Articular chondrocyte of knee joint (primary cell): ENCODE measurements at places on chromosomes 3 and 15. TPM values are rescaled to one million over a fixed set of nuclear protein-coding genes. Genes with fewer than 3 reads are reported as not detected.

The GCSAM gene
- total RNA-seq, result not detected in 2 replicates

The GPR160 gene
- total RNA-seq, result 0.26 and 0.65 TPM in 2 replicates

The KBTBD12 gene
- under 0.01 TPM in 1 of 2 replicates, not detected in the other for total RNA-seq

The DUOX1 gene
- under 0.01 and 0.13 TPM in 2 replicates for total RNA-seq

The PXYLP1 gene
- 32.7 and 41.7 TPM in 2 replicates for total RNA-seq

The NBEAL2 gene
- total RNA-seq, result 2.7 and 3.7 TPM in 2 replicates

The MYO5C gene
- 0.52 and 1.2 TPM in 2 replicates for total RNA-seq

The FBXW12 gene
- total RNA-seq, result not detected in 2 replicates

The SERINC4 gene
- total RNA-seq, result 0.13 TPM in 1 of 2 replicates, not detected in the other

The MAGEL2 gene
- total RNA-seq, result 0.13 and 0.22 TPM in 2 replicates

The ZNF620 gene
- 1.2 and 1.6 TPM in 2 replicates for total RNA-seq

The FAM107A gene
- total RNA-seq, result 0.11 and 0.13 TPM in 2 replicates

The EXD1 gene
- total RNA-seq, result not detected in 2 replicates

The SCAMP5 gene
- total RNA-seq, result 0.97 and 6.3 TPM in 2 replicates

The C2CD4A gene
- 0.11 and 0.26 TPM in 2 replicates for total RNA-seq

The SPATA12 gene
- under 0.01 TPM in 1 of 2 replicates, not detected in the other for total RNA-seq
